ENCODE measurements at places on chromosomes 4 and X.

DNA sequence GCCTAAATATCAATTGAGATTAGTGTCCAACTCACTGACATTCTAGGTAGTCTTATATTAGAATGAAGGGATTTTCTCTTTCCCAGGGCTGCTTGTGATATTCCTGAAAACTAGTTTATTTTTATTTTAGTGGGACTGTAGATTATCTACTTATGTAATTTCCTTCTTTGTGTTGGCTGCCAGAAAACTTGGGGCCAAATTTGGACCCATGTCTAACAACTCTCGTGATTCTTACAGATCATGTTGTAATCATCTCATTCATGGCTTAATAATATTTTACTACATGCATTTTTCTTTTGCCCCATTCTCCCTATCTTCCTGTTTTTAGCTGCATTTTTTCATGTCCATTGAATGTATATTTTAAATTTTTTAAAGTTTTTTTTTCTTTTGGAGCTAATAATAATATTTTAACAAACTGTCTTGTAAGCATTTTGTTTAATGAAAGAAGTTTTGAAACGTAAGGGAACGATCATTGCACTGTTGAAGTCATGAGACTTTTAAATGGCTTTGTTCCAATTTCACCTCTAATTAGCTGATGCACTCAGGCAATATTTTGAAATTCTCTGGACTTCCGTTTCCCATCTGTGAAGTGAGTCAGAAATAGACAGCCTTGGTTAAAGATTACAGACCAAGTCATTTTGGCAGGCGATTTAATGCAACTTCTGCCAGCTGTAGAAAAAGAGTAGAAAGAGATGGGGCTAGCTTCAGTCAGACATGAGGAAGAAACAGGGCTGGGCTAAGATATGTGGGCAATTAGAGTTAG lies 14.3 kb upstream of the TDO2 start:
- peak; percentile 92 for DNase-seq
- no peak overlapping the region for H3K4me3 ChIP-seq
- H3K27me3 ChIP-seq = no peaks in the 10 kb centered on the region
- H3K4me1 ChIP-seq = peaks cover 12% of the 10 kb centered on the region
- no peaks in the 10 kb centered on the region for H3K36me3 ChIP-seq

GRCh38 chrX:109719264-109719663 lies 13.8 kb downstream of the ACSL4 start:
- H3K4me1 ChIP-seq = peaks cover 22% of the 10 kb centered on the region
- no peak overlapping the region for H3K4me3 ChIP-seq
- H3K27ac ChIP-seq = no peak overlapping the region

DNA sequence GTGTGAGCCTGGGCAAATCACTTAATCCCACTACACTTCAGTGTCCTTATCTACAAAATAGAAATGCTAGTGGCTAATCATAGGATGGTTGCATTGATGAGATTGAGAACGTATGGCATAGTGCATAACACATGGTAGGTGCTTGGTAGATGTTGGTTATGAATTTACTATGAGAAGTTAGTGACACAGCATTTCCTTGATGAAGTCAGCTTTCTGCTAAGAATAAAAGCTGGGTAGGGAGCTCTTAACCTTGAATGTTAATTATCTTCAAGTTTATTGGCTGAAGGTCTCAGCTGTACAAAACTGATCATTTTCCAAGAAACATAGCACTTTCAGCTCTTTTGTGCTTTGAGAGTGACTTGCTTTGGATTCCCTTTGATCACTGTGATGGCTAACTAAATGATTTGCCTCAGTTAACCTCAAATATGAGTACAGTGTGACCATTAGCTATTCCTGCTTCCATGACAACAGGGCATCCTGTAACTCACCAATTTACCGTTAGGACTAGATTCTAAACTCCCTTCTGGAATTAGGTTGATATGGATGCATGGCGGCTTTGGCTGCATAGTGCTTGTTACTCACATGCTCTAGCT lies 17.8 kb downstream of the PDK3 start:
- no peak overlapping the region for H3K27ac ChIP-seq
- no peaks in the 10 kb centered on the region for H3K36me3 ChIP-seq
- no peaks in the 10 kb centered on the region for H3K27me3 ChIP-seq
- H3K4me3 ChIP-seq = no peak overlapping the region

DNA sequence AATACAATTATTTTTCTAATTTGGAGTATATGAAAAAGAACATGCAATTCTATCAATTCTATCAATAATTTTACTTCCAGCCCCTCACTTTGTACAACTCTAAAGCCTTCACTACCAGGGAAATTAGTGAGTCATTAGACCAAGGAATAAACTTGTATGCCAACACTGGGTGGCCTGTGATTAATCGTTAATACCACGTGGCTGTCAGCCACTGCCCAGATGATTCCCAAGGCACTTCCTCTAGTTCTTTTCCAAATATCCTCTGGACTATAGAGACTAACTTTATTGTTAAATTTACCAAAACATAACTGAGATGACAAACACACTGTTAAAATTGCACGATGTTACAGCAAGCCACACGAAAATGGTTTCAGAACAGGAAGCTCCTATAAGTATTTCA lies 45.7 kb downstream of the MID1 start:
- no peak overlapping the region for H3K27ac ChIP-seq
- peak; percentile 65 for DNase-seq
- H3K4me3 ChIP-seq = no peak overlapping the region
- no peaks in the 10 kb centered on the region for H3K36me3 ChIP-seq
- peaks cover 41% of the 10 kb centered on the region for H3K4me1 ChIP-seq

DNA sequence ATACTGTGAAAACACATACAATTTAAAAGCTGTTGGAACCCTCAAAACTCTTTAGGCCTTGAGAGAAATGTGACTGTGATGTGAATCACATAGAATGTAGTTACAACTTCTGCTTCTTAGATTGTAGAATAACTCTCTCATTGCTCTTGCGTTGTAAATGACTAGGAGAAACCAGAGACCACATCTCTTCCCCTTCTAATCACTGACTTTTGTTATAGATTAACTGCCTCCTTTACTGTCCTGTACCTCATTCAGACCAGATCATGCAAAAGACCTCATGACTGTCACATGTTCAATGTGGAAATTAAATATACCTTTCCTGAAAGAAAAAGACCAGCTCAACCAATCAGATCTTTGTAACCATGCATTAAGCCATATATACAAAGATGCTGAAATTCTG lies 43.2 kb upstream of the NEIL3 start:
- no peaks in the 10 kb centered on the region for H3K27me3 ChIP-seq
- DNase-seq = no peak
- no peak overlapping the region for H3K4me3 ChIP-seq
- no peaks in the 10 kb centered on the region for H3K4me1 ChIP-seq

DNA sequence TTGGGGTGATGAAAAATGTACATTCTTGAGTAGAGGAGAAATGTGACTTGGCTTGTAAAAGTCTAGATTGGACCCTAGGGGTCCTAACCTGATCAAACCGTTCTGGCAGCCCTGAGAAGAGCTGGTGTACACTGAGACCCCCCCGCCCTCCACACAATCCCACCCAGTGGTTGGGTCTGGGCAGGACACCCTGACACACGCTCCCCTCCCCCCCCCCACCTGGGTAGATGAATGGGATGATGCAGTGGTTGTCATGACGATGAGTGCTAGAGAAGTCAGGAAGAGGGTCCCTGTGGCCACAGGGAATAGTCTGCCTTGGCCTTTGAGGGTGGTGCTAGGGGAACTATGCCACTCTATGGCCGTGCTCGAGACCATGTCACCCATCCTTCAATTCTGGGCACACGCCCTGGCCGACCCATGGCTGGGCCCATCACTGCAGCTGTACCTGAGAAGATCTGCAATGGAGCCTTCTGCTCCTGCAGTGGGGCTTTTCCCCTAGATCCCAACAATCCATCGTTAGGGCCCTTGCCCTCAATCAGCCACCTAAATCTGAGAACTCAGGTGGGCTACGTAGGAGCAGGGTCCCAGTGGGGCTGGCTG lies 4.4 kb downstream of the CDK16 start:
- H3K4me3 ChIP-seq = no peak overlapping the region
- H3K36me3 ChIP-seq = no peaks in the 10 kb centered on the region
- no peak for DNase-seq
- no peak overlapping the region for H3K27ac ChIP-seq

DNA sequence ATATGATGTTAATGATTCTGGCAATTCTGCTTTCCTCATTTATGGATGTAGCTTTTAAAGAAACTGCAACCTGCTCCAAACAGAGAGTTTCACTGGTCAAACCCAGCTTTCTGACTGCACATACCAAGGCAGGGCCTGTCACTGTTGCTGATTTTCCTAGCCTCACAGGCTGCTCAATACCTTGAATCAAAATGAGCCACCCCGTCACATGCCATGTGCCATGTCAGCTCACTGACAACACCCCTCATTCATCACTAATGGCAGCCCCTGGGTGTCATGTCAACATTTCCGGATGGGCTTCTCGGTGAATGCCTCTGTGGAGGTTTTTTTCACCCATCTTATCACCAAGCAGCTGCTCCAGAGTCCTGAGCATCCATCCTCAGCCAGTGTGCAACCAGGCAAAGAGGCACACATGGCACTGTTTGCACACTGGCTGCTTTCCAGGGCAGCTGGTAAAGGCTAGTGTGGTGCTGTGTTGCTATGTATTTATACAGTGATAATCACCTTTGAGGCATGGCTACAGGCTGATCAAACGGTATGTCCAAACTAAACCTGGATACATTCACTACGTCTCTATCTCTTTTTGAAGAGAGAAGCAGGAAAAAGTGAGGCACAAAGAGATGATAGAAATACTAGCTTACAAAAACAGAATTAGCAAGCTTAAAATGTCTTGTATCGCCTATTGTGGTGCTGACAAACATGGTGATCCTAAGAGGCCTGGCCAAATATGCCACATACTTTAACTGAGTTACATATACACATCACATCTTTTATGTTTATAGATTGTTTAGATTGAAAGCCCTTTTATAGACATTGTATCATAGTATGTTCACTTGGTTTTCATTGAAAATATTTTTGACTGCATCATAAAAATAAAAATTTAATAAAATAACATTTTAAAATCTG lies 94.6 kb upstream of the INPP4B start:
- DNase-seq = no peak
- H3K27ac ChIP-seq = no peak overlapping the region
- no peaks in the 10 kb centered on the region for H3K27me3 ChIP-seq
- H3K4me1 ChIP-seq = 0 out of 2 replicates have a peak, but pooled peaks cover 3% of the 10 kb centered on the region
- H3K36me3 ChIP-seq = no peaks in the 10 kb centered on the region
- no peak overlapping the region for H3K4me3 ChIP-seq

DNA sequence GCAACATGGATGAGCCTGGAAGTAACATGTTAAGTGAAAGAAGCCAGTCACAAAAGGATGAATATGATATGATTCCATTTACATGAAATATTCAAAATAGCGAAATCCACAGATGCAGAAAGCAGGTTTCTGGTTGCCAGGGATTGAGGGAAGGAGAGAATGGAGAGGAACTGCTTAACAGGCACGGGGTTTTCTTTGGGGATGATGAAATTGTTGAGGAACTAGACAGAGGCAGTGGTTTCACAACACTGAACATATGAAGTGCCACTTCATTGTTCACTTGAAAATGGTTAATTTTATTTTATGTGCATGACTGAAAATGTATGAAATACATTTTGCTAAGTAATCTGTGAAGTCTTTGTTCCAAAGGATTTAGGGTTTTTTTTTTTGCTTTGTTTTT lies 182.5 kb upstream of the TBL1X start:
- DNase-seq = no peak
- no peaks in the 10 kb centered on the region for H3K27me3 ChIP-seq
- no peaks in the 10 kb centered on the region for H3K36me3 ChIP-seq
- no peak overlapping the region for H3K27ac ChIP-seq

DNA sequence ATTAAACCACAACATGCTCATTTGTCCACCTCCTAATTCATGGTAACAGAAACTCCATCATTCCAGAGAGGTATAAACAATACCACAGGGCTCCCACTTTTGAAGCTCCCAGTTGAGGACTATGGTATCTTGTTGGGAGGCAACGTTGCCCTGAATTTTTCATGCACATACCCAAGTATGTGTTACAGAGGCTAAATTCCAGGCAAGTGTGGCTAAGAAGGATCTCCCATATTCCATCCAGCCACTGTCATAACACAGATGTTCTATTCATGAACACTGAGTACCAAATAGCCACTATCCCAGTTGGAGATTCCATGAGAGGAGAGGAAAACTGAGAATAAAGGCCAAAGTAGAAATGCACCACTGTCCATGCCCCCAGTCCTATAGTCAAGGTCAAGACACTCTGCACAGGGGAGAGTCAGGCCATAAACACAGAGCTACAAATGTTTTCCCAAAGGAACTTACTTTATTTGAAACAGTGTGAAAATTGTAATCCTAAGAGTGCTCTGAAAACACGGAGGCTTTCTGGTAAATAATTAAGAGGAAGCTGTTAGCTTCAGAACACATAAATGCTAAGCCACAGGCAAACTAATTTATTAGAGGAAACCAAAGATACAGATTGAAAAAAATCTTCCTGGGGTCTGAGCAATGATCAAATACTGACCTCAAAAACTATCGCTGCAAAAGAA lies 42.4 kb upstream of the TMPRSS11B start:
- no peak overlapping the region for H3K4me3 ChIP-seq
- no peaks in the 10 kb centered on the region for H3K27me3 ChIP-seq
- no peaks in the 10 kb centered on the region for H3K4me1 ChIP-seq
- H3K27ac ChIP-seq = no peak overlapping the region

DNA sequence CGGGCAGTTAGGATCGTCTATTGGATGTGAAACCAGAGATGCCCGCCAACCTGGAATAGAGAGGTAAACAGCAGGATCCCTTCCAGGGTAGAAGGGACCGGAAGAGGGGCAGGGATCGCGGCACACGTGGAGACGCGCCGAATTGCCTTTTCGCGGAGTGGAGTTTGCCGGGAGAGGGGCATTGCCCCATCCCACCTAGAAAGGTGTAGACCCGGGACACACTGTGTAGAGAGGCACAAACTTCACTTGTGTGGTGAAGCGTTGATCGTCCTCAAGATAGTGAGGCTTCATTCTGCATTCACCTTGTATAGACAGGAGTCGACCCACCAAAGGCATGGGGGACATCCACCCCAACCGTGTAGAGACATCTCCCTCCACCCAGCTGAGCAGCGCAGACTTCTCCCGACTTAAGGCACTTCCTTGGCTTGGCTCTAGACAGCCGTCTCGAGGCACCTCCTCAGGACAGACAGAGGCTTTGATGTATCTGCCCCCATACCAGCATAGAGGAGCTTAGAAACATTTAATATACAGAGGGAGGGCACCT lies 410 bp downstream of the GNL3L start:
- no peaks in the 10 kb centered on the region for H3K36me3 ChIP-seq
- H3K4me1 ChIP-seq = peaks cover 5% of the 10 kb centered on the region
- H3K27ac ChIP-seq = peak overlapping the region; percentile 55
- H3K4me3 ChIP-seq = peak overlapping the region; percentile 96
- H3K27me3 ChIP-seq = no peaks in the 10 kb centered on the region
- DNase-seq = peak; percentile 19

DNA sequence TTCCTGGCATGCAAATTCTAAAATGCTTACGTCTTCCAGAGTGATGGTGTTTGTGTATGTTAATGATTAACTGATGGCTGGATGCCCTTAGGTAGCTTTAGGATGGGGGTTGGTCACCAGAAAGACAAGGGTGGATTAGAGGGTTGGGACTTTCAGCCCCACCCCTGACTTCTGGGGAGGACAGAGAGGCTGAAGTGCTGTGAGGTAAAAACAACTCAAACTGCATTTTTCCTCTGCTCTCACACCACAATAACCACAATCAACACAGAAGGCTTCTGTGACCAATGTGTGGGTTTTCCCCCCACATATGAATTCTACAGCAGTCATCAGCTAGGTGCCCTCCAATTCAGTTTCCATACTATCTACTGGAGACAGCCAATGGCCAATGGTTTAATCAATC lies 18.7 kb upstream of the DDIT4L start:
- DNase-seq = no peak
- no peaks in the 10 kb centered on the region for H3K36me3 ChIP-seq
- H3K27me3 ChIP-seq = no peaks in the 10 kb centered on the region
- no peaks in the 10 kb centered on the region for H3K4me1 ChIP-seq
- no peak overlapping the region for H3K27ac ChIP-seq

Measured in GM23248 (cell line).